ENCODE measurements at places on chromosomes 1 and 21. TPM values are rescaled to one million over a fixed set of nuclear protein-coding genes. Genes with fewer than 3 reads are reported as not detected.

Gene ABCG1
- total RNA-seq, result 28.7 TPM

Gene PODN
- not detected for total RNA-seq

Gene HSD11B1
- 8.0 TPM for total RNA-seq

Gene RPTN
- total RNA-seq, result not detected

Gene LAMTOR2
- total RNA-seq, result 54.9 TPM

Gene CD101
- 0.83 TPM for total RNA-seq

Gene SMYD3
- 21.4 TPM for total RNA-seq

DNA sequence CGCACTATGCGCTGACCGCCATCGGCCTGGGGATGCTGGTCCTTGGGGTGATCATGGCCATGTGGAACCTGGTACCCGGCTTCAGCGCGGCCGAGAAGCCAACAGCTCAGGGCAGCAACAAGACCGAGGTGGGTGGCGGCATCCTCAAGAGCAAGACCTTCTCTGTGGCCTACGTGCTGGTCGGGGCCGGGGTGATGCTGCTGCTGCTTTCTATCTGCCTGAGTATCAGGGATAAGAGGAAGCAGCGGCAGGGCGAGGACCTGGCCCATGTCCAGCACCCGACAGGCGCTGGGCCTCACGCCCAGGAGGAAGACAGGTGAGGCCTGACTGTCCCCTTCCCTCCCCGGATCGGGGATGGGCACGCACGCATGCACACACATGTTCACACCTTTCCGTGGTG, 31.9 kb upstream of the FHAD1 start:
- DNase-seq, result no peak

DNA sequence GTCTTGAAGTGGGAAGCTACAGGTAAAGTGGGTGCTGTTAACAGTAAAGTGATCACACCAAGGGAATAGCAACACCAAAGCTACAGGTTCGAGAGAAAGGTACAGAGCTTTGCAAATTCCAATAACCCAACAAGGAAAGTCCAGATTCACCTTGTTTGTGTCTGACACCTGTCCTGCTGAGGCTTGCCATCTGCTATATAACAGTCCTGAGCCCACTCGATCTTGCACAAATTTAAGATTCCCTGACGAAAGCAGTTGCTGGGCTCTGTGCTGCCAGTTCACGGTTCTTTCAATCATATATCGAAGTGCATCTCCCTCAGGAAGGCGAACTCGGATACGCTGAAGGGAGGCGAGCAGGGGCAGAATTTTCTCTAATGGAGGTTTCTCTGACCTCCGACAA, 23.0 kb upstream of the SYT2 start:
- no peak for DNase-seq

- no peak for DNase-seq
Observed at GRCh38 chr1:101221945-101222429, 14.8 kb upstream of the S1PR1 start.

DNA sequence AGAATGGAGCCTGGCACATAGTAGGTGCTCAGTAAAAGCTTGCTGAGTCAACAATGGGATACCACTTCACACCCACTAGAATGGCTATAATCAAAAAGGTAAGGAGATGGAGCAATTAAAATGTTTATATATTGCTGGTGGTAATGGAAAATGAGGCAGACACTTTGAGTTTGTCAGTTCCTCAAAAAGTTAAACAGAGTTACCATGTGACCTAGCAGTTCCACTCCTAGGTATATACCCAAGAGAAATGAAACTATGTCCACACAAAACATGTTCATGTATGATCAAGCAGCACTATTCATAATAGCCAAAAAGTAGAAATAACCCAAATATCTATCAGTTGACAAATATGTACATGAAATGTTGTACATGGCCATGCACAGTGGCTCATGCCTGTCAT, 74.8 kb upstream of the ECE1 start:
- DNase-seq, result no peak

GRCh38 chr1:219489636-219490035, 123.3 kb downstream of the ZC3H11B start:
- DNase-seq, result no peak

GRCh38 chr1:42004860-42005259, 86.1 kb upstream of the HIVEP3 start:
- DNase-seq, result no peak

- DNase-seq, result no peak
Observed at GRCh38 chr1:208880433-208881100, 636.4 kb upstream of the PLXNA2 start.

DNA sequence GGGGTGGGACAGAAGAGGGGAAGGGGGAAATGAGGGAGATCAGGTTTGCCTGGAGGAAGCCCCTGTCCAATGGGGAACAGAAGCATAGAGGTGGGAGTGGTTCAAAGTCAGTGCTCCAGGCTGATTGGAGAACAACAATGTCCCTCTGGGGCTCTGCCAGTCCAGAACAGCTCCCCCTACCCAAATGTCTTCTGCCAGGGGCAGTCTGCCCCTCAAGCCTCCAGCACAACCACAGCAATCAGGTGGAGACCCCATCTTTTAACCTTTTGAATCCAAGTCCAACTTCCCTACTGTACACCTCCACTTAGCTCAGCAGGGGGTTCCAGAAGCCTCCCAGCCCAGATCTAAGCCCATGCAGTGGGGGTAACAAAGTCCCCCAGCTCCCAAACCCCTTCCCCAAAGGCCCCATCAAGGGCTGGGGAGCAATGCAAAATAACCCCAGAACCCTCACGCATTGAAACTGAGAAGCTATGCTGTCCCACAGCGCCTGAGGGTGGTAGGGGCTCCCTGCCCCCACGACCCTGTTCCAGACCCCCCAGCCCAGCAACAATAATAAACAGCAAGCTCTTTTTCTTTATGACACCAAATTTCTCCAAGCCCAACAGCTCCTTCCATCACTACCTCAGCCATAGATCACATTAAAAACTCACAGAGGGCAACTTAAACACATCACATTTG, 3.3 kb downstream of the AHDC1 start:
- DNase-seq, result no peak

DNA sequence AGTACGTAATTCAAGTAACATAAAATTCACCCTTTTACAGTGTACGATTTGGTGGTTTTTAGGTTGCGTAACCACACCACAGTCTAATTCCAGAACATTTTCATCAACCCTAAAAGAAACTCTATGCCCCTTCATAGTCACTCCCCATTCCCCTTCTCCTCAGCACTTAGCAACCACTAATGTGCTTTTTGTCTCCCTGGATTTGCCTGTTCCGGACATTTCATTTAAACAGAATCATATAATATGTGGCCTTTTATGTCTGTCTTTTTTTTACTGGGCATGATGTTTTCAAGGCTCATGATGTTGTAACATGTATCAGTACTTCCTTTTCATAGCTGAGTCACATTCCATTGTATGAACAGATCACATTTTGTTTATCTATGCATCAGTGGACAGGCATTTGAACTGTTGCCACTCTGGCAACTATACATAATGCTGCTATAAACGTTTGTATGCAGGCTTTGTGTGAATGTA, 20.8 kb downstream of the OBSCN start:
- no peak for DNase-seq

- DNase-seq, result no peak
Observed at GRCh38 chr1:101323535-101323934, 86.7 kb downstream of the S1PR1 start.

DNA sequence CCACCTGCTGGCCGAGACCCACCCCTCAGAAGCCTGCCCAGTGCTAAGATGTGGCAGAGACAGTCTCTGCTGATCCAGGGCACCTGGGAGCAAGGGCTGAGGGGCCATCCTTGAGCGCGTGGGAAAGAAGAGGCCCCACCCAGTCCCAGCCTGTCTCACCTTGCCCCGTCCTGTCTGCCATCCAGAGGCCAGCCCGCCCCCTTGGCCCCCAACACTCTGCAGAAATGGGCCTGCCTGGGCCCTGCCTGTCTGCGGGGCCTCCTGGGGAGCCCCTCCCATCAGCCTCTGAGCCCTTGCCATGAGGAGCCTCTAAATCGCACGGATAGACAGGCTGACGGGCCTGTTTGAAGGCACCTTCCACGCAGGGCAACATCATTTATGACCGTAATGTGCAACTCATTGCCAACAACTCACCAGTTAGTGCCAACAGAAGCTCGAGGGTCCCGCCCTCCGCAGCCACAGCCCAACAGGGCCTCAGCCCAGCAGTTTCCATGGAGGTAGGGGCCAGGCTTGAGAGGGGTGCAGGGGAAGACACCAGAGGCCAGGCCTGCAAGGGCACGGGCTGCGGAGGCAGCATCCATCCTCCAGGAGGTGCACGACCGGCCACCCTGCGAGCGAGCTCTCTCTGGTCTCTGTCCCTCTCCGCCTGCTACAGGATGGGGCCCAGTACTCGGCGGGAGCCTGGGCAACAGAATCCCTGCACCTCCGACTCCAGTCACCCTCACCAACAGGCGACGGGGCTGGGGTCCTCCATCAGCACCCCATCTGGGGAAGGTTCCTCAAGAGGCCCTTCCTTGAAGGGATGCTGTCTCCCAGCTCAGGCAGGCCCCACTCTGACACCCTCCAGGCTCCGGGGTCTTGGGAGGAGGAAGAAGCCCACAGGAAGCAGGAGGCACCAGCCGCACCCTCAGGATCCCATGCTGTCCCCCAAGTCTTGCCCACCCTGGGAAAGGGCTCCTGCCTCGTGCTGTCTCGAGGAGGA, 78.0 kb downstream of the MEGF6 start:
- no peak for DNase-seq

GRCh38 chr21:35150562-35151226, 101.6 kb upstream of the RUNX1 start:
- no peak for DNase-seq

DNA sequence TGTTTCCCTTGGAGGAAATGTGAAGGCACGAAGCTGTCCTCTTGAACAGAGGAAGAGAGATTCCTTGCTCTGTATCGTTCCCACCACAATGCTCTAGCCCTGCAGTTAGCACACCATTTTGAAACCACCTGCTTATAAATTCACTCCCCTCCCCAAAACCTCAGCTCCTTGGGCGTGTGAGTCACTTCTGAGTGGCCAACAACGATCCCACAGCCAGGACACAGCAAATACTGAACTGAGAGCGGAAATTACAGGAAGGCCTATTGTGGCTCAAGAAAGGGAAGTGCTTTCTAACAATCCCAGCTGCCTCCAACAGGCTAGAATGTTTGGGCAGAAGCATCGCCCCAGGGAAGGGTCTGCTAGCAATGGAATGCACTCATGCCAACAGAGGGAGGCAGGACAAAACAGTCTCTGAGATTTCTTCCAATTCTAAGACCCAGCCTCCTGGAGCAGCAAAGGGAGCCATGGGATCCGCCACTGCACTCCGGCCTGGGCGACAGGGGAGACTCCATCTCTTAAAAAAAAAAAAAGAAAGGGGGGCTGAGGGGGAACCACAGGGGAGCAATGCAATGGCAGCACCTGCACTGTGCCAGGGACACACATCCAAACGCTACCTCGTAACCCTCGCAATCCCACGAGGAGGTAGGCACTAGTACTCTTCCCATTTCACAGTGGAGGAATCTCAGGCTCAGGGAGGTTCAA, 1.9 kb downstream of the TMEM53 start:
- DNase-seq, result no peak

- DNase-seq, result no peak
Observed at GRCh38 chr1:70906800-70907199, 140.8 kb downstream of the PTGER3 start.

DNA sequence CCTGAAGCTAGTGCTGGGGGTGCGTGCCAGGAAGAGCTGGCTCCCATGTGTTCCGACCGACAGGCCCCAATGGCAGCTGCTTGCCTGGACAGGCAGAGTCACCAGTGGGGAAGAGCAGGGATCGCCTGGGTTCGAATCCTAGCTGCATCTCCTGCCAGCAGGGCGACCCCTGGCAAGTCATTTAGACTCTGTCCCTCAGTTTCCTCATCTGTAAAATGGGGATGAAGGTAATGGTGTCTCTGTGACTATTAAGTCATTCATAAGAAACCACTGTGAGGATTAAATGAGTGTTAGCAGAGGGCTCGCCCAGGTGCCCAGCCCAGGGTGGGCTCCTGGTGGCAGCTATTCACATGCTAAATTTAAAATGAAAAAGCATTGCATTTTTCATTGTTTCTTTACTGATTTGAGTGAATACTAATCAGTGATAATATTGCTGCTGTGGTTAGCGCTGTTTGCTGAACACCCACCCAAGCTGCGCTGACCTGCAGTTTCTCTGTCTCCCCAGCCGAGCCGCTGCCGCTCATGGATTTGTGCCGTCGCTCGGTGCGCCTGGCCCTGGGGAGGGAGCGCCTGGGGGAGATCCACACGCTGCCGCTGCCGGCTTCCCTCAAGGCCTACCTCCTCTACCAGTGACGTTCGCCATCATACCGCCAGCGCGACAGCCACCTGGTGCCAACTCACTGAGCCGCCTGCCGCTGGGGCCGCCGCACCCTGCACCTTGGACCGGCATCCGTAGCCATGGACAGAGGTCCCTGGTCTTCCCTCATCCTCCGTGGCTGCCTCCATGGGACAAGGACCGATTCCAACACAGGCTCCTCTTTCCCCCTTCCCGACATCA, 74.5 kb downstream of the SPSB1 start:
- no peak for DNase-seq

DNA sequence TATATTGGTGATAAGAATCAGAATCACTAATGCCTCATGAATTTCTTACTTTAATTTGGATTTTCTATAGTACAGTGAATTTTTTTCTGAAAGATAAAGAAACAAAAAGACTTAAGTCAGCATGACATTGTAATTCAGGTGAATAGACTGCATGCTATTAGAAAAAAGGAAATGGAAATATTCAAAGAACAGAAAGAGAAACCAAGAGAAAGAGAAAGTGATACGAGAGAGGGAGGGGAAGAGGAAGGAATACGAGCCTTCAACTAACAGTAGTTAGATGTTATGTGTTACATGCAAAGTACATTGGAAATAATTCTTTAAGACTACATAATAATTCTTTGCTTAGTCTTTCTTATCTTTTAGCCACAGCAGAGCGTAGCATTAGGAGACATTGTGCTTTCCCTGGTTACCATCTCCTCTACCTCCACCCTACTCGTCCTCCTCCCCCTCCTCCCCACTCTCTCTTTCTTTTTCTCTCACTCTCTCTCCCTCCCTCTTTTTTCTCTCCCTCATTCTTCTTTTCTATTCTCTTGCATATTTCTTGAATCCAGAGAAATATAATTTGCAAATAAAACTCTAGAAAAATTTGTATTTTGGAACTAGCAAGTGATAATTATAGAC, 46.4 kb upstream of the ADGRL4 start:
- no peak for DNase-seq

- no peak for DNase-seq
Observed at GRCh38 chr1:154191990-154192461, at the start of gene TPM3. TSS of gene TPM3 (minus strand) at chr1:154192100. CDS start at chr1:154192018, 82 bp downstream.

DNA sequence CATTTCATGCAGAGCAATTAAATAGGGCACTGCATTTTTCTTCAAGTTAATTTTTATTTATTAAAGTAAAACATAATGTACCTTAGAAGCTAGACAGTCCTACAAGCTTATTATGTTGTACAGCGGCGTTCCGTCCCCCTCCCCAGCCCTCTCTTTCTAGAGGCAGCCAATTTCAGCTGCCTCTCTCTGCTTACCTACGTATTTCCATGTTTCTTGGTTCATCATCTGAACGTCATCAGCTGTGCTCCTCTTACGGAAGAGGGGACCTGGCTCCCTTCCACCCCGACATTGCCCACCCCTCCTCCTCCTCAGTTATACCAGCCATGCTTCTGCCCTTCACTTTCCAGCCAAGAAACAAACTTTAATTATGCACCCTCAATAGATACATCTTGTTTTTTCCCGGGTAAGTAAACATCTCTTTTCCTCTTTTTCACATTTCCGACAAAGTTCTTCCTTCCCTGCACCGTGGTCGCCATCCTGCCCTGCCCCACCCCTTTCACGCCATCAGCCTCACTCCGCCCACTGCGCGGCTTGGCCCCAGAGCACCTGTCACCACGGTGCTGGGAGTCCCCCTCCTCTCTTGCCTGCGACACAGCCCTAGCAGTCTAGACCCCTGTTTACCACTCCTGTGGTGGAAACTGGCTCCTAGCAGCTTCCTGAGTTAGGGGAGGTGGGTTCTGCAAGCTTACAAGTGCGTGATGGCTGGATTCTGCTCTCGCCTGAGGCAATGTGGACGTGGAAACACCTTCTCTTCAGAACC, 57.9 kb downstream of the SLC37A1 start:
- DNase-seq, result no peak

All from activated naive CD4-positive, alpha-beta T cell treated with anti-CD3 and anti-CD28 coated beads for 36 hours (primary cell).